ENCODE measurements at places on chromosomes 6 and 20.

- DNase-seq: no peak
Measured at GRCh38 chr6:158611039-158611438, 33.5 kb downstream of the DYNLT1 start.

DNA sequence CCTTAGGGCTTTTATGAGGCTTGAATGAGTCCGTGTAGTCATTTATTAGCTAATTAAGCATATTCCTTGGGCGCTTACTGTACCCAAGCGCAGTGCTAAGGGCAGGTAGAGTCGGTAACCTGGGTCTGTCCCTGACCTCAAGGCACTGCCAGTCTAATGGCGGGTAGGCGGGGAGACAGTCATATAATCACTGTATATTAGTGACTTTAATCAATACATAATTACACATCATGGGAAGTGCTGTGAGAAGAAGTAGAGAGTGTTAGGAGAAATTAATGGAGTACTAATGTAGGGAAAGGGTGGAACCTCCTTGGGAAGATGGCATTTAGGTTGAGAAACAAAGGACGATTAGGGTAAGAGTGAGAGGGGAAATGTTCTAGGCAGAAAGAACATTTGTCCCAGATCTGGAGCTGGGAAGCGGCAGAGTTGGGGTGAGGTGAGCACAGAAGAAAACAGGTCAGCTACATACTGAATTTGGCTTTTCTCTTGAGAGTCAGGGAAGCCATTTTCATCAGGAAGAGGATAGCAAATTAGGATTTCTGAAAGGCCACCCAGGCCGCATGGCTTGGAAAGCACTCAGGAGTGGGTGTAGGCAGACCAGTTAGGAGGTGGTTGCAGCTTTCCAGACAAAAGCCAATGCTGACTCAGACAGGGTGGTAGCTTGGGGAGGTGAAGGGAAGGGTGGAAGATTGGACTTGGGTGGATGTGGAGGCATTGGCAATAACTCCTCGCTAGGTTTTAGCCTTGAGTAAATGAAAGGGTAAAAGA lies 954 bp upstream of the BLCAP start:
- DNase-seq: no peak

DNA sequence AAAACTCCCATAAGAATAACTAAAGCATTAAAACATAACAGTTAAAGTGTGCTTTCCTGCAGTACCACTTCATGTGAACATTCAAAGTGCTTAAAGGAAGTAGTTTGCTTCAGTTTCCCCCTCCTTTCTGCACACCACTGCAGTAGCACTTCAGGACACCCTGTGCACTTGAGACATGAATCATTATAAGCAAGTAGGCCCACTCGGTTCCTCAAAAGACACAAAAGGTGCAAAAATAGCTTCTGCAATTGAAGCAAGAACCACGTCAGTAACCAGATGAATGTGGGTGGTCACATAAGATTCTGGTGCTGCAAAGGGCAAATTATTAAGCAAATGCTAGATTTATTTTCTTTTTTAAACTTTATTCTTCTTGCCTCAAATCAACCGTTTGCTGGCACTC lies 160.6 kb downstream of the HIVEP2 start:
- DNase-seq: no peak

DNA sequence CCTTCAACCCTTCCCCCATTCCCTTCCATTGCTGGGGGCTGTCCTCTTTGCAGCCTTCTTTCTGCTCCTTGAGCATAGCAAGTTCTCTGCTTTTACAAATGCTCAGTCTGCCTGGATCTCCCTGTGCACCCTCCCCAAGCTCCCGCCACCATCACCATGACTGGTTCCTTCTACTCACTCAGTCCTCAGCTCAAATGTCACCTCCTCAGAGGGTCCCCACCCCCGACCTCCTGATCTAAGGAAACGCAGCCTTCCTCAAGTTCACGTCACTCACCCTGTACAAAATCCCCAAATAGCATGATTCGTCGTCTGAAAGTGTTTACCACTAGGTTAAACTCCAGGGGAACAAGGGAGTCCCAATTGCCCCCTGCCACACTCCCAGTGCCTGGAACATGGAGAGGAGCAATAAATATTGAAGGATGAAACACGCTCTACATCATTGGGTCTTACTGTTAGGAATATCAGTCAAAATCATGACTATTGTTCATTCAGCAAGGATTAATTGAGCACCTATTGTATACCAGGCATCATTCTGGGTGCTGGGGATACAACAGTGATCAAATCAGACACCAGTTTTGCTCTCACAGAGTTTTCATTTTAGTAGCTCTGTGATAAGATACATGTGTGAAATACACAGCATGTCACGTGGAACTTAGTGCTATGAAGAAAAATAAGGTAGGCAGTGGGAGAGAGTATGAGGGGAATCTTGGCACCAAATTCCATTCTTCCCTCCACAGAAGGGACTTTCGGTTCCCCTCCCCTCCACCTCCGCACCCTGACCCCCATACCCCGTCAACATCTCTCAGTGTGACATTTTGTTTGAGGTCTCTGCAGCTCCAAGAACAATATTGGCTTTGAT lies 15.6 kb downstream of the TP53RK start:
- no peak for DNase-seq

- no peak for DNase-seq
Measured at GRCh38 chr6:42616716-42617115, 52.9 kb downstream of the UBR2 start.

- DNase-seq: peak; percentile 8
Measured at GRCh38 chr20:23666189-23666588, 22.6 kb downstream of the CST4 start.

DNA sequence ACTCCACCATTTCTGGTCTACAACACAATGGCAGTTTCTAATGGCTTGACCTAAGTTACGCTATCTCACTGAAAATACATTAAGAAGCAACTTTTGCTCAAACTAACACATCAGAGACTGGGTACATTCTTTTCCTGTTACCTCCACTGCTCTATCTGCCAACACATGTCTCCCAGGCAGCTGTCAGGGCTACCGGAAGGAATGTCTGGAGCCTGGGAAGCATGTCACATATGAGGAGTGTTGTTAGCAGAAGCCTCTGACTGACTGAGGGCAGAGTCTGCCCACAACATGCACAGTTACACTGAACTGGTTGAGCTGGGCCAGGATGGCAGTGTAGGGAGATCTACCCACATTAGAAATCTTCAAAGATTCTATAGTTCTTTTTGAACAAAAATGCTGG lies 264.5 kb downstream of the KIF16B start:
- DNase-seq: no peak

DNA sequence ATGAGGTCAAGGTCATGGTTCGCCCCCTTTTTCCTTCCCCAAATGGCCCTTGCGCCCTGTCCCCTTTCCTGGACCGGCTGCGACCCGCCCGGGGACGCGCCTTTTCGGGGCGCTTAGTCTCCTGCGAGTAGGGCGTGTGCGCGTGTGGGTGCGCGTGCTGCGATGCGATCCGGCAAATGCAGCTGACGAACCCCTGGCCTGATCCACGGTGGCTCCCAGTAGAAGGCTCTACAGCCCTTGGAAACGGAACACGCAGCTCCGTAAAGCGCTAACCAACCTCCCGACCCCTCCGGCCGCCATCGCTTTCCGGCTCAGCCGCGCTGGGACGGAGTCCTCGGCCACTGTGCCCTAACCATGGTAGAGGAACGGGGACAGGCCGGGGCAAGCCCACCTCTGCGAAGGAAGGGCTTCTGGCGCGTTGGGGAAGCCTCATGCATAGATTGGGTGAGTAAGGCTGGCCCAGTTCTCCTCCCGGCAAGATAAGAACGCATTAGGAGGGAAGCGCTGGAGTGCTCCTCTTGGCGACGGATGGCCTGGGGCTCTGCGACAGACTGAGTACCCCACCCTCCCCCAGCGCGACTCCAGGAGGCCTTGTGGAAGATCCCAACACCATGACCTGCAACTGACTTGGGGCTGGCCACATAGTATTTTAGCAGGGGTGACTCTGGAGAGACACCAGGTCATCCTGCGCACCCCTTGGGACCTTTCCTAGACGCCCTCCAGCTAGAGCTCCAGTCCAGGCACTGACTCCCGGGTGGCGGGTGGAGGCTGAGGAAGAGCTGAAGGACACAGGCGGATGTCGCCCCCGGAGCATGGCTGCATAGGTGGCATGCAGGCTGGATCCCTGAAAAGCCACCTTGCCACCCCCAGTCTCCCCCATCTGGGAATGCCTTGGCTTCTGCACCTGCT lies 1.1 kb upstream of the SLC4A11 start:
- no peak for DNase-seq

DNA sequence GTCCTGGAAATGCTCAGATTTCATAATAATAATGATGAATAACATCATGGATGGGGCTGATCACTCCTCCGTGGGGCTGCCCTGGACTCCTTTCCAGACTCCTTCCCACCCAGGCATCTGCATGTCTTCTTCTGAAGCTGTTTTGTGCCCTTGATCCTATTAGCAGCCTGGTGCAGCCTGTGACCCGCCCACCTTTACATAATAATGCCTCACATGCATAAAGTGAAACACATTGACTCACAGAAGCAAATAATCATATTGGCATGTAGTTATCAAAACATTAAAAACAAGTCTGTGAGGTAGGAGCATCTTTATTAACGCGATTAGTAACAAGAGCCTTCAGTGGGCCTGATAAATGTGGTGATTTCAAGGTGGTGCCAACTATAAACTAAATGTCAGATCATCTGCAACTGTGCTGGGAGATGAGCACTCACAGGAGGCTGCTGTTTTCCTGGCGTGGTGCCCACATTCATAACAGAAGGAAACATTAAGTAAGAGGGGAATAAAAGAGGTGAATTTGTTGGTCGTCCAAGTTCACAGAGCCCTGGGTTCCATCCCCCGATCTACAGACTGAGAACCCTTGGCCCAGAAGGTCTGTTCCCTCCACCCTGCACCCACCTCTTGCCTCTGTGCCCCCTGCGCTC lies 344.7 kb downstream of the CDH4 start:
- no peak for DNase-seq

- peak; percentile 11 for DNase-seq
Measured at GRCh38 chr6:28553986-28554881, 28.6 kb downstream of the GPX5 start.

DNA sequence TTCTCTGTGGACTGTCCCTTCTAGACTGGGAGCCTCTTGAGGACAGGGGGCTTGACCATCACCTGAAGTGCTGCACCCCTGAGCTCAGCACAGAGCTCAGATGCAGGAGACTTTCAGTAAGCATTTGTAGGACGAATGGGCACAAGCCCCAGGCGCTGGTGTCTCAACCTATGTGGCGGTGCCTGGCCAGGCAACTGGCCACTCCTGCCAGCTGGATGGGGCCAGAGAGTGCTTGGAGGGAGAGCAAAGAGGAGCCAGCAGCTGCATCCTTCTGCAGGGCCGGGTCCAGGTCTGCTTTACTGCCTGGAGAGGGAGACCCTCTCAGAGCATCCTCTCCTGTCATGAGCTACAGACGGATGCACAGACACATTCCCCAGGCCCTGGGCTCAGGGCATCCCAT lies 4.5 kb downstream of the PHACTR3 start:
- DNase-seq: no peak

DNA sequence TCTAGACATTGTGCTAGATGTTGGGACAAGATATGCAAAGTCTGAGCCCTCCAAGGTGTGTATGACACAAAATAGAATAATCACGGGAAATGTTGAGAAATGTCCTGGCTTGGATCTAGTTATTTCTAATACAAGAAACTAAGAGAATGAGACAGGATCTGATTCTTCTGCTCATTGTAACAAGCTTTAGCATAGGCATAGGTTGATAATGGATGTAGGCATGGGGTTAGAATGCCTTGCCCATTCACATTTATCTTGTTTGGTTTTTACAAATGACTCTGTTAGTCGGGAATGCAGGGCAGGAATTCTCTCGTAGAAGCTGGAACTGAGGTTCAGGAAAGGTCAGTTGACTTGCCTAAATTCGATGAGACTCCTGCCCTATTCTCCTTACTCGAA lies 1.5 kb upstream of the SLC26A8 start:
- DNase-seq: peak; percentile 3

GRCh38 chr6:145815309-145816274 lies 997 bp upstream of the FBXO30 start:
- peak; percentile 23 for DNase-seq

GRCh38 chr6:113287396-113287795 lies 569.7 kb upstream of the MARCKS start:
- no peak for DNase-seq

Data from ACHN (cell line).